ENCODE measurements at places on chromosomes 11 and 22.
A peak's percentile ranks its signal among the peaks of the same experiment; 100 is the strongest.

GRCh38 chr11:129273944-129274711 lies 82.0 kb upstream of the ARHGAP32 start:
- no peak for DNase-seq

- DNase-seq, result no peak
These were observed 1.9 kb upstream of the OR9Q2 start for GRCh38 chr11:58186938-58187337.

DNA sequence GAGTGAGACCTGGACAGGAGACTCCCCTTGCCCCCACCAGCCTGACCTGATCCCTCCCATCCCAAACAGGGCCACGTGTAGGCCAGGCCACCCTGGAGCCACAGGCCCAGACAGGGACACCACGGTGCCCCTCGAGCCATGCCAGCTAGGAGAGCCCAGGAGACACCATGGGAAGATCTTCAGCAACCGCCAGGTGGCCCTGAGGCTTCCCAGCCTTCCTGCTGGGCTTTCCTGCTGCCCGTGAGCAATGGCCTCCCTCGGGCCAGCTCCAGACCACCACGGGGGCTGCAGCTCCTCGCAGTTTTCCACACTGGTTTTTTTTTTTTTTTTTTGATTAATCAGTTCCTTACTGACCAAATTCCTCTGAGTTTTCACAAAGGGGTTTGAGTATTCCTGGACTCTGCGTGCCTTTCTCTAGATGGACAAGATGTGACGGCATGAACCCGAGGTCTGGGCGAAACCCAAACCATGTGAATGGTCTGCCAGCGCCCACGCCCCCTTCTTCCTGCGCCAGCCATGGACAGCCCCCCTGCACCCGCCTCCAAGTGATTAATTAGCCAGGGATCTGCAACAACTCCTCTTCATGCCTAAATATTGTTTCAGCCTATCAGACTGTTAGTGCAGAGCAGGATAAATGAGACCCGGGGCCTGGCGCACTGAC lies 40.9 kb downstream of the TBX1 start:
- DNase-seq, result no peak

- DNase-seq, result no peak
These were observed 950 bp upstream of the ACER3 start for GRCh38 chr11:76859708-76860227.

DNA sequence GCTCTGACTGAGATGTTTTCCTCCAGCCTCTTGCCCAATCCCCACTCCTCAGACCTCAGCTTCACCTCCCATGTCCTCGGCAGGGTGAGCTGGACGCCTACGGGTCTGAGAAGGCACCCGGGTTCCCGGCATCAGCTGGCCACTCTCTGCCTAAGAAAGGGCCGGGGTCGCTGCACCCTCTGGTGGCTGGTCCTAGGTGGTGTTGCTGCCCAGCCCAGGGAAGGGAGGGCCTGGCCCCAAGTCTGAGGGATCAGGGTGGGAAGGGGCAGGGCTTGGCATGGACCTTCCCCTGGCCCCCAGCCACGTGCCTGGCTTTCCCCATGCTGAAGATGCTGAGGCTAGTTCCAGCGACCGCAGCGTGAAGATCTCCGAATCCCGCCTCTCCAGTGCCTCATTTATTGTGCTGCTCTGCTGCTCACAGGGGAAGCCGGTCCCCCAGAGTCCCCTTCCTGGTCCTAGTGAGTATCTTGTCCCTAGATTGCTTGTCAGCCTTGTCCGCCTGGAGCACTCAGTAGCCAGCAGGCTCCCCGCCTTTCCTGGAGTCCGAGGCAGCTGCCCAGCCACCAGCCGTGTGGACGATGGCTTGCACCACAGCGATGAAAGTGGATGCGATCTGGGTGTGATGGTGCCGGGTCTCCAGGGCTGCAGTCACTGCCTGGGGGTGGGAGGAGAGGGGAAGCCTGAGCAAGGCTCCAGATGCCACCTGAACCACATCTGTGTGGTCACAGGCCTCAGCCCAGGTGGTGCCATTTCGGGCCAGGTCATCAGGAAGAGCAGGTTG lies 2.9 kb upstream of the GGT5 start:
- peak; percentile 70 for DNase-seq

DNA sequence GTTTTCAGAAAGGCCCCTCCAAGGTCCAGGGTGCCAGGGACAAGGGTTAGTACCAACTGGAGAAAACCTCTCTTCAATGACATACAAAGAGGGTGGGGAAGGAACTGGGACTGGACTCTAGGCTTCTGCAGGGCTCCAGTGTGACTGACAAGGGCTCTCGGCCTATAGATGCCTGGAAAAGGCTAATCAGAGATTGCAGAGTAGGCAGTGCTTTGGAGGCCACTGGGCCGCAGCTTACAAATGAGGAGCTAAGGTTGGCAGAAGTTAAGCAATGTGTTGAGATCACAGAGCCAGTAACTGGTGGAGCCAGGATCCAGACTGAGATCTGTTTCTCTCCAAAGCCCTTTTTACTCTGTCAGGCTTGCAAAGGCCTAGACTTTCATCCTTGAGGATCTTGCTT lies 7.4 kb upstream of the DGKZ start:
- DNase-seq, result no peak

DNA sequence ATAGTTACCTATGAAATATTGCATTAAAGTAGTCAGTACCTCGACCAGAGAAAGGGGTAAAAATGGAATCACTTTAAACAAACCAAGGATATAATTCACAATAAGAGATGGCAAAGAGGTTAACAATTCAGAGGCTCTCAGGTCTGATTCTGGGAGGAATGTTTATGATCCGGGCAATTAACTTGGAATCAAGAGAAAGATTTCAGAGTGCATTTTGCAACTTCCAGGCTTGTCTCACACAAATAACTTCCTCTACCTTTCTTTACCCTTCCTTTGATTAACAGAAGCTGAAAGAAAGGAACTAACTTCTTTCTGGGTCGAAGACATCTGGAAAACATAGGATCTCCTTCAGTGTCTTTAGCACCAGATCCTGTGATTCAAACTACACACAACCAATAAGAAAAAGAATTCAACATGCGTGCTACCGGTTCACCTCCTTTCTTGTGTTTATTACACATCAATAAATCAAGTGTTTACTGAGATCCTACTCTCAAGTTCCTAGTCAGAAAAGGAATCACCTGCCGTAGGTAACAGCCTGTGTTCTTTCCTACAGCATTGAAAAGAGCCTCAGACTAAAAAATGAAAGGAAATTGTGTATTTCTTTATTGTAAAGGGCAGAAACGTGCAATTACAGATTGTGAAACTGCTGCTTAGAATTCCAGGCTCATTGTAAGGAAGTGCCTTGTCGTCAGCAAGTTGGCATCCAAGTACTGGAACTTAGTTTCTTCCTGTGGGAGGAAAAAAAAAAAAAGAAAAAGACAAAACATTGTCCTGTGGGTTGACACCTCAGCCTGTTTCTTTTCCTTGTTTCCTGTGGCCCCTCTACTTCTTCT lies 29.5 kb downstream of the CARD18 start:
- no peak for DNase-seq

Data from activated CD4-positive, alpha-beta memory T cell treated with anti-CD3 and anti-CD28 coated beads for 36 hours (primary cell).